ENCODE measurements at places on chromosomes 3 and 15.

- DNase-seq: no peak
These were observed 96.5 kb upstream of the TSPAN3 start for GRCh38 chr15:77167406-77167805.

DNA sequence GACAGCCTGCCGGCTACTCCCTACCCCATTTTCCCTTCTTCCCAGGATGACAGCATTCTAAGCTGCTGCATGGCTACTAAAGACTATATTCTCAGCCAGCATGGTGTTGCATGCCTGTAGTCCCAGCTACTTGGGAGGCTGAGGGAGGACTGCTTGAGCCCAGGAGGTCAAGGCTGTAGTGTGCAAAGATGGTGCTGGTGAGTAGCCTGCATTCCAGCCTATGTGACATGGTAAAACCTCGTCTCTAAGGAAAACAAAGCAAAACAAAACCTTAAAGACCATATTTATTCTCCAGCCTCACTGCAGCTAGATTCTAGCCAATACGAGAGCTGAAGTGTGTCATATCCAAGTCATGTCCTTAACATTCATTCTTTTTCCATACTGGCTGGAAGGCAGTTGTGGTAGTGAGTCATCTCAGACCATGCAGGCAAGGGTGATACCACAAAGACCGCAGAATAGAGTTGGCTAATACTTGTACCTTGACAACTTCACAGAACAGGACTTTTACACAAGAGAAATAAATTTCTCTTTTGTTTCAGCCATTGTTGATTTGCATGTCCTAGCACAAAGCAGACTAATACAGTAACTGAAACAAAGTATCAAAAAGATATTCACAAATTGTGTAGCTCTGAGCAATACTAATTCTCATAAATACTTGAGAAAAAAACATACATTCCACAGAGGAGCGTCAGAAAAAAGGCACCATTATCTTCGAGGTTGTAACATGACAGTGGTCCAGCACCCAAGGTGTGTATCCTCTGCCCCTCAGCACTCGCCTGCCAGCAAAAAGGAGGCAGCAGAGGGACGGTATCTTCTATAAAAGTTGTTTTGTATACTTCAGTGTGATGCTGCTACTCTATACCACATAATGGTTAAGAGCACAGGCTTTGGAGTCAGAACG, 14.8 kb downstream of the PBRM1 start:
- peak; percentile 61 for DNase-seq

DNA sequence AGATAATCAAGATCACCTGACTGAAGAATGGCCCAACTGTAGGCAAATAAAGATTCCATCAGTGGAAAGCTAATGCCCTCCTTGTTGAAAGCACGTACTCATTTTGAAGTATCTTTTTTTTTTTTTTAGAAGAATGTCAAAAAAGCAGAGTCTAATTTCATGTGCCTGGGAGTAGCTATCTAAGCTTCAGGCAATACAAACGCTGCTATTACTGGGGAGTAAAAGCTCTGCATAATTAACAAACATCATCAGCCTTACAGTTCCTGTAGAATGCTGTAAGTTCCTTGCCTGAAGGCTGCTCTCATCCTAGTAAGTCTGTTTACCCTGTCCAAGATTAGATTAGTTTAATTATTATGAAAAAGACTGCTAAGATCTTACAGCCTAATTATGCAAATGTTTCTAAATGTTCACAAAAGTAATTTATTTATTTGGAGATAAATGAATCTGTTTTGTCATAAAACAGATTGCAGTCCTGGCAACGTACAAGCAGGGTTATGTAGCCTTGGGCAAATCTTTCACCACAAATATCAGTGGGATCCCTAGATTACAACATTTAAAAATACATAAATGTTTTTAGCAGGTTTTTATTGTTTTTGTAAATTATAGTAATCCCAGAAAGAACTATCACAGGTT, 451.3 kb upstream of the AGTR1 start:
- no peak for DNase-seq

- no peak for DNase-seq
These were observed 379.5 kb downstream of the CTNNB1 start for GRCh38 chr3:41578798-41579197.

DNA sequence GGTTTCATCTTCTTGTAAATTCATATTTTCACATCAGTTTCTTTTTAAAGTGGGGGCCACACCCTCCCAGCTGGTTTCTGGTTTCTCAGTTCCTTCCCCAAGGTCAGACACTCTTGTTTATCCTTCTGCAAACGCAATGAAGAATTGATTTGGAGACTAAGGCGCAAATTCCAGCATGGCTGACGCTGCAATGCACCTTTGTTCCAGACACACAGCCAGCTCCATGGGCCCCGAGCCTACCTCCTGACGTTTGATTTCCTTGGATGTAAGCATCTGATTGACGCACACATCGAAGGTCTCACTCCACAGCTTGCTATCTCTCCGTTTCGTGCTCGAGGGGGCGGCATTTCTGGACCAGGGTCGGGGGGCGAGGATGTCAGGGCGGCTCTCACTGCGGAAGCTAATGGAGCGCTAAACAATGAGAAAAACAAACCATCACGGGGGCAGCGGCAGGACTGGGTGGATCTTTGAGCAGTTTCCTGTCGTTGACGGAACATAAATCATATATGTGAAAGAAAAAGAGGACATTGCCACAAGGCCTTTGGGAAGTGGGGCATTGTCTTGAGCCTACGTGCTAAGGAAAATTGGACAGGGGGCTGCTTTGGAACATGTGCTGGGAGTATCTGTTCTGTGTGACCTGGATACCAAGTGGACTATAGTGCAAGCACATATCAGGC, 46.9 kb downstream of the ARHGEF3 start:
- peak; percentile 45 for DNase-seq

GRCh38 chr3:178405531-178405930, 130.7 kb upstream of the KCNMB2 start:
- DNase-seq: no peak

DNA sequence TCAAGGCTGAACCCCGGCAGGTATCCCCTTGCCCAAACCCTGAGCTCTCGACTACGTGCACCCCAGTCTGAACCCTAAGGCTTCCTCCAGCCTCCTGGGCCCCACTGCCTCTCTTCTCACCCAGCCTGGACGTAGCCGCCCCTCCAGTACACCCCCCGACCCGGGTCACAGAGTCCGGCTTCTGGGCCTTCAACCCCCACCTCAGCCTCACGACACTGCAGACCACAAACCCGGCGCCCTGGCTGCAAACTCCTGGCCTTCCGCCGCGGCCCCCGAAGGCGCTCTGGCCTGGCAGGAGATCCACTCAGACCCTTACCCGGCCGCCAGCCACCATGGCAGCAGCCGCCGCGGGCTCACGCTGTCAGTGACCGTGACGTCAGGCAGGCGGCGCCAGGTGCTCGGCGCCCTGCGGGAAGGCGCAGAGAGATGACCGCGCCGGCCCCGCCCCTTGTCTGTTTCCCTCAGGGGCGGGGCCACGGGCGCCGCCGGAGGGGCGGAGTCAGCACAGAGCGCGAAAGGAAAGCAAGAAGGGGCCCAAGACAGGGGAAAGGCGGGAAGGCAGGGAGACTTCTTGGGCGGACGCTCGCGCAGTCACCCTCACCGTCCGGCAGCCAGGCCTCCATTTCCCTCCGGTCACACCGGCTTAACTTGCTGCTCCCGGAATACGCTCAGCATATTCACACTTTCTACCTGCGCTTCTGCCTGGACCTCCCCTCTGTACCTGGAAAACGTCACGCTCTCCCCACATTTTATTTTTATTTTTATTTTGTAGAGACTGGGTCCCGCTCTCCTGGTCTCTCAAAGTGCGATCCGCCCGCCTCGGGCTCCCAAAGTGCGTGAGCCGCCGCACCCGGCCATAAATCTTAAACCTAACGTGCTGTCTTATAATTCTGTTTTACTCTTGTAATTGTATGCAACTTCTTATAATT, at the start of gene RMDN3:
TSS of gene RMDN3 (minus strand) at position 372 of the 929 bp plus-strand sequence. CDS start 471 bp downstream, outside the sequence.
- DNase-seq: peak; percentile 98

DNA sequence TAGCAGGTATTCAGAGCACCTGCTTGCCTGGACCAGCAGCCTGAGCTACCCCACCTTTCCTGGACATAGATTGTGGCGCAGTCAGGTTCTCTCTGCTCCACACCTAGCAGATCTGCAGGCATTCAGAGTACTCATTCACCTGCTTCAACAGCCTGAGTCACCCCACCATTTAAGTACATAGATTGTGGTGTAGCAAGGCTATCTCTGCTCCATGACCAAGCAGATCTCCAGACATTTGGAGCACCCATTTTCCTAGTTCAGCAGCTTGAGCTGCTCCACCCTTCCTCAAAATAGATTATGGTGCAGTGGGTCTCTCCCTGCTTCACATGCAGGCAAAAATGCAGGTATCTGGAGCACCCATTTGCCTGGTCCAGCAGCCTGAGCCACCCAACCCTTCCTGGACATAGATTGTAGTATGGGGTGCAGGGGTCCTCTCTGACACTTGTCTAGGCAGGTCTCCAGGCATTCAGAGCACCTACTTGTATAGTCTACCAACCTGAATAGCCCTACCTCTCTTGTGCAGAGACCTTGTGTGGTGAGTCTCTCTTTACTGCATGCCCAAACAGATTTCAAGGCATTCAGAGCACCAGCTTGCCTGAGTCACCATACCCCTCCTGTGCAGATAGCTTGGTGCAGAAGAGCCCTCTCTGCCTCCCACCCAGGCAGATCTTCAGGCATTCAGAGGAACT, 466.0 kb upstream of the THBS1 start:
- no peak for DNase-seq

DNA sequence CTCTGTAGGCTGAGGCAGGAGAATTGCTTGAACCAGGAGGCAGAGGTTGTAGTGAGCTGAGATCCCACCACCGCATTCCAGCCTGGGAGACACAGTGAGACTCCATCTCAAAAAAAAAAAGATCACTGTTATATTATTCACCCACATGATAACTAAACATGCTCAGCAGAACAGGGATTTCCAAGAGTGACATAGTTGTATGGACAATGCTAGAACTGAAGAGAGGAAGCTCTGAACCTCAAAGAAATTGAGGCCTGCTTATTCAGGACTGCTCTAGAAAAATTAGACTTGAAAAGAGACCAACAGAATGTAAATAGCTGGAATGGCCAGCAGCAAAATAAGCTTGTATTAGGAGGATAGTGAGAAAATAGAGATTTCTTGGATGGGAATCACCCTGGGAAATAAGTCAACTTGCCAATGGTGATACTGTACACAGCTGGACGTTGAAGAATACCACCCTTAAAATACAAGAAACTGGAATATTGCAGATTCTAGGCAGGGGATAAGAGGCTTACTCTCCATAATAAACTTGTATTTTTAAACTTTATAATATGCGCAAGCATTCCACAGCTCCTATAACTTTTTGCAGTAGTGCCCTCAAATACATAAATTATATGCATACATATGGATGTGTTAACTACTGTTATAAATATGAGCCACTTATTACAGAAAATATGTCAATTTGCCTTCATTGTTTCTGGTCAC, 28.2 kb downstream of the PIK3CB start:
- DNase-seq: no peak

DNA sequence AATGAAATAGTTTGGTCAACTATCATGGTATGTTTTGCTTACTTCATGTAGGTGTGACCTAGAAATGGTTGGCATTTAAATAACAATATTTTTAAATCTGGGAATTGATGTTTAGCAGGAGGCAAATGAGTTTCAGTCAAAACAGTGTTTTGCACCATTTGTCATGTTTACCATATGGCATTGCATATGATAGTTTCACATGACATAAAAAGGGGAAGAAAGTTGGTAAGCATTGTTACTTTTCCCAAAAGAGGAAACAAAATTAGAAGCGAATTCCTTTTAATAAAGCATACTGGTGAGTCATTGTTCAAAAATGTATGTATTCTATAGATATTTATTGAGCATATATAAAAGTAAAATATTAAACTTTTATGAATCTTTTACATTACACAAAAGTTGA, 2.3 kb downstream of the RNF13 start:
- no peak for DNase-seq

- DNase-seq: no peak
These were observed 109.5 kb downstream of the RARB start for GRCh38 chr3:25537516-25537915.

- DNase-seq: peak; percentile 93
These were observed 79.8 kb downstream of the RHCG start for GRCh38 chr15:89416339-89417183.
